ENCODE measurements at places on chromosomes 1 and 21. TPM values are rescaled to one million over a fixed set of nuclear protein-coding genes. Genes with fewer than 3 reads are reported as not detected.

The AMY1B gene
- total RNA-seq = not detected

The GBP6 gene
- 0.25 TPM for total RNA-seq

The RIPK4 gene
- total RNA-seq = 0.21 TPM

The PADI1 gene
- not detected for total RNA-seq

The SYT2 gene
- not detected for total RNA-seq

The AK5 gene
- total RNA-seq = 1.0 TPM

The DISP1 gene
- total RNA-seq = 2.1 TPM

All from activated CD8-positive, alpha-beta memory T cell treated with anti-CD3 and anti-CD28 coated beads for 36 hours (primary cell).